ENCODE measurements at places on chromosomes 1 and 21.

- no peak for DNase-seq
These were observed 1.5 kb downstream of the TGFB2 start for GRCh38 chr1:218346391-218347204.

GRCh38 chr1:223713546-223714420, 1.4 kb downstream of the CAPN2 start:
- DNase-seq, result no peak

DNA sequence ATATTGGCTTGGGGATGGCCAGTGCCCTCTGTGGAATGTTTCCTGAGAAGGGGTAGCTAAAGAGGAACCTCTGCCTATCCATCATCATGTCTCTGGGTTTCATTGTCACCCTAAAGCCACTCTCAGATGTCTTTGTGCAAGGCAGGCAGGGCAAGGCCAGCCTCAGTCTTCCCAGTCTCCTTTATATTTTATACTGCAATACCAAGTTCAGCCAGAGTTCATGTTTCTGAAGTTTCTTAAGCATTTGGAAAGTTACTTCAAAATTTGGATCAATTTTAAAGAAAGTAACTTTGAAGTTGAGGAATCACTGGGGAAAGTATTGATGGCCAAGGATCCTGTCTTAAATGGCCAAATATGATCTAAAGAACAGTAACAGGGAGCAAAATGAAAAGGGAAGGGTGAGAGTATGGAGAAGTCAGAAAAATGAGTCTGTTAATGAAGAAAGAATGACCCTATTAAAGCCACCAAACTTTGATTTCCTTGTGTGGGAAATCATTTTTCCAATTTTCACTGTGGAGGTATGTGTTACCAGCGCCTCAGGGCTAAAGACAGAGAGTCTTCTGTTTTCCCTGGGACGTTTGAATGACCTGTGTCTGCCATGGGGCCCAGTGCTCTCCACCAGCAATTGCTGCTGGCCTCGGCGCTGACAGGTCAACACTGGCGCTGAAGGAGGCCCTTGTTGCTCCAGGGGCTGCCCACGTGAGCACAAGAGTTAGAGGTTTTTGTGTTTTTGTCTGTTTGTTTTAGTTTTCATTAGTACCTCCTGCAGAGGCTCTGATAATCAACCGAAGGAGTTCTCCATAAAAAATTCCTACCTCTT, 93.9 kb downstream of the ATP5PO start:
- DNase-seq, result no peak

GRCh38 chr1:115771847-115772457, 3.4 kb upstream of the CASQ2 start:
- peak; percentile 2 for DNase-seq

- DNase-seq, result no peak
These were observed 9.7 kb downstream of the RD3 start for GRCh38 chr1:211482306-211482705.

DNA sequence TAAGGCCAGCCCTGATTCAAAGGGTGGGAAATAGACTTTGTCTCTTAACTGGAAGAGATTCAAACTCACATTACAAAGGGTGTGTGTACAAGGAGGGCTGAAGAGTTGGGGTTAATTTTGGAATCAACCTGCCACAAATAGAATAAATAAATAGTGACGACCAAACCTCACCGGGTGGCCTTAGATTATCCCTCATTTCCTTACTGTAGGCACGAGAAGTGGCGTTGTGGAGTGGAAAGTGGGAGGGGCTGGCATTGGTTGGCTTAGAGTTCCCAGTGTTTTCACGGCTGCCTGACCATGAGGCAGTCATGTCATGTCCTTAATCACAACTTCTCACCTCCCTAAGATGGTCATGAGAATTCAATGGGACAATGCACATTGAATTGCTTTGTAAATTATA, 21.3 kb upstream of the RUNX1 start:
- DNase-seq, result no peak

DNA sequence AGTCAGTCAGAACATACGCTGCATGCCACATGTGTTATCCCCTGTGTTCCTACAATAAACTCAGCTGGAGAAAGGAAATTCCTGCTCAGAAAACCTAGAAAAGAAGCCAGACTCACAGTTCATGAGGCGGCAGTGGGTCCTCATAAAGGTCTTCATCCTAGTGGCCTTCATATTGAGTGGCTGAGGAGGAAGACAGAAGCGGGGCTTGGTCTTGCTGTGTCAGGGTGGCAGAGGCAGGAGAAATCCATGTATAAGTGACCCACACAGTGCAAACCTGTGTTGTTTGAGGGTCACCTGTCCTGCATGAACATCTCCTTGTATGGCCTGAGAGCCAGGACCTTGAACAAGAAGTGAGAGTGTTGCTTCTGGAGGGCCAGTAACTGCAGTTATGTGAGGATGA, 4.0 kb upstream of the WNT3A start:
- DNase-seq, result no peak

GRCh38 chr1:232704694-232705680, 75.1 kb upstream of the SIPA1L2 start:
- no peak for DNase-seq

DNA sequence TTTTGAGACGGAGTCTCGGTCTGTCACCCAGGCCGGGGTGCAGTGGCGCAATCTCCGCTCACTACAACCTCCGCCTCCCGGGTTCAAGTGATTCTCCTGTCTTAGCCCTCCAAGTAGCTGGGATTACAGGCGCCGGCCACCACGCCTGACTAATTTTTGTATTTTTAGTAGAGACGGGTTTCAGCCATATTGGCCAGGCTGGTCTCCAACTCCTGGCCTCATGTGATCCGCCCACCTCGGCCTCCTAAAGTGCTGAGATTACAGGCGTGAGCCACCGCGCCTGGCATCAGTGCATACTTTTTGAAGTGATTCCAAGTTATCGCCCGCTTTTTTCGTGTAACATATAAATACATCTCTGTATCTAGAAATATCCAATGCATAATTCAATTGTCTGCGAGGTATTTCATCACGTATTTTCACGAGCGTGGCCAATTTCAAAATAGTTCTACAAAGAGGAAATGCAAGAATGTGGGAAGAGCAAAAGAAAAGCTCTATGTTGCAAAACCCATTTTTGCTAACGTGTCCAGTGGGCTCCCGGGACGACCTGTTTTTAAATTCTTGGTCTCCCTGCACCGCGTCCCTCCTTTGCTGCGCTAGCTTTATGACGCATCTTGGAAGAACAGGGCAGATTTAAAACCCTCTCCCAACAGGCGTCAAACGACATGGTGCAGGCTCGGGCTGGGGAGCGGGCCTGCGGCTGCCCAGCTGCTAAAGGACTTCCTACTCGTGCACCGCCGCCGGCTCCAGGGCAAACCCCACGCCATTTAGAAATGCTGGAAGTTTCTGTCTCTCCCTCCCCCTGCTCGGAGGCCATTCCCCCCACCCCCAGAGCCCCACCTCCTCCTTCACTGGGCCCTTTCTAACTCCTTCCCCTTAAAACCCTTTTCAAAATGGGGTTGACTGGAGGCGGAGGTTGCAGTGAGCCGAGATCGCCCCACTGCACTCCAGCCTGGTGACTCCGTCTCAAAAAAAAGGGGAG, 923 bp upstream of the IFNGR2 start:
- DNase-seq, result no peak

- no peak for DNase-seq
These were observed 70.6 kb downstream of the TGFB2 start for GRCh38 chr1:218415726-218416125.

- no peak for DNase-seq
These were observed 192.2 kb downstream of the ROR1 start for GRCh38 chr1:63966016-63966415.

Measured in activated T-cell treated with anti-CD3 and anti-CD28 coated beads for 24 hours (primary cell).